SJSA1 (cell line): ENCODE measurements at places on chromosomes 11 and 22. TPM values are rescaled to one million over a fixed set of nuclear protein-coding genes. Genes with fewer than 3 reads are reported as not detected.

DNA sequence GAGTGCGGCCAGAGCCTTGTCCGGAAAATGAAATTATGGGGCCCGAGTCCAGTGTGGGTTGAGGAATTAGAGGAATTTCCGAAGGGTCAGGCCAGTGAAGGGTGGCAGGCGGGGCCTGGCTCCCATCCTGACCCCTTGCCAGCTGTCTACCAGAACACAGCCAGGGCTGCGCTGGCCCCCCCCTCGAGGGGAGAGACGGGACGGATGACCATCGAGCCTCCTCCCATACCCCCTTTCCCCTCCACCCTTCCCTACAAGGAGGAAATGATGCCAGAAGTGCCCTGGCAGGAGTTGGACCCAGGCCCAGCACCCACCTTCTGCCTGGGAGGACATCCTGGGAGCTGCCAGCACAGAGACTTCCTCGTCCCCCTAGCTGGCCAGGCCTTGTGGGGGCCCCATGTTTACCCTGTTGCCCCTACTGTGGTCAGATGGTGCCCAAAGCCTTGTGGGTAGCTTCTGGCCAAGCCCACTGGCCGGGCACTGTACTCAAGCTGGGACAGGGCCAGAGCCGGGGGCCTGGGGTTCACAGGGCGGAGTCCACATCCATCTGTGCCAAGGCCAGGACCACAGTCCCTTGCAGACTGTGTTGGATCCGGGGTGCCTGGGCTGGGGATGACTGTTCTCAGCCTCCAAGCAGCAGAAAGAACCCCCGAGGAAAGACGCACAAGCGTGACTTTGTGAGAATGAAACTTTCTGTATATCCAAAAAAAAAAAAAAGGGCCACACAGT lies 20.8 kb downstream of the ARVCF start:
- no peak for DNase-seq

The NUP160 gene
- 31.7 and 47.1 TPM in 2 replicates for total RNA-seq

GRCh38 chr11:115266066-115266639 lies 238.1 kb downstream of the CADM1 start:
- DNase-seq, result peak; percentile 5

The SLC22A25 gene
- total RNA-seq, result not detected in 2 replicates

The CPT1B gene
- 1.7 and 2.5 TPM in 2 replicates for total RNA-seq

DNA sequence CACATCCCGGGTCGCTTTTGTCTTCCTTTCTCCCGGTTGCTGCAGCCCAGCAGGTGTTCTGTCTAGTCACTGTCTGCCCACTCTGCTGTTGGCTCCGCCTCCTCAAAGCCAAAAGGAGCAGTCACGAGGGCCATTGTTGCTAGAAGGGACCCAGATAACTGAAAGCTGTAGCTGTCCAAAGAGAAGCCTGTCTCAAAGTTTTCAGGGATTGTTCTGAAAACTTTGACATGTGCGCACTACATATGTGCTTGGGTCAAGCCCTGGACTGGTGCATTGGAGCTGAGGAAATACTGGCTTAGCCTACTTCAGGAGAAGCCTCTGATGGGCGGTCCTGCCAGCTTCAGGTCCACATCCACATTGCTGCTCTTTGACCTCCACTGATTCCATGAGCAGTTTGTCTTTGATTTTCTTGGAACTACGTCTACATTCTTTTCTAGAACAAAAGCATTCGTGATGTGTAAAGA lies 8.8 kb upstream of the OR2AT4 start:
- no peak for DNase-seq

The OR52E8 gene
- not detected in 2 replicates for total RNA-seq
